ENCODE measurements at places on chromosomes 5 and 9.

GRCh38 chr9:84791643-84792042 lies 122.1 kb downstream of the NTRK2 start:
- DNase-seq: no peak

DNA sequence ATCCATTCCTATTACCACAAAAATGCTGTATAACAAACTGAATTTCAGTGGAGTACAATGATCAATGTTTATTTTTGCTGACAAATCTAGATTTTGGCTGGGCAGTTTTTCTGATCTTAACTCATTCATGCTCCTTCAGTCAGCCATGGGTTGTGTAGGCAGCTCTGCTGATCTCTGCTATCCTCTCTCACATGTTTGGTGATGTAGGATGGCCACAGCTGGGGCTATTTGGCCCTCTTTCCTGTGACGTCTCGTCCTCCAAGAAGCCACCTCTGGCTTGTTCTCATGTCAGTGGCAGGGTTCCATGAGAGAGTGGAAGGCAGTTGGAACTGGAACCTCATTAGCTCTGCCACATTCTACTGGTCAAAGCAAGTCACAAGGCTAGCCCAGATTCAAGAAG lies 8.9 kb downstream of the NLN start:
- DNase-seq: no peak

DNA sequence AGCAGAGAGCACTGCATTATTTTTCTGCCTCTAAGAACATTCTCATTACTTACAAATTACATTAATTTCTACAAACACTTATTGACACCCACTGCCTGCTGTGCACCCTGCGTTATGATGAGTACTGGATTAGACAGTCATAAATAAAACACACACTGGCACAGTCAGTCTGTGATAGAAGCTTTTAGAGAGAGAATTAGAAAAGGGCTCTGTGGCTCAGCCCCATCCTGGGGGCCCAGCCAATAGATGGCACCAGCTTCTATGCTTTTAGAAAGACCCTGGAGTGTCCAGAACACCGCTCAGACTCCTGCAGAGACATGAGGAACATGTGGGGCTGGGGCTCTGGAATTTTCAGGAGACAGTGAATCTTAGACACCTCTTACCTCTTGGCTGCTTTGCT lies 61.0 kb upstream of the RAPGEF1 start:
- DNase-seq: no peak

GRCh38 chr5:119036101-119036762 lies 34.7 kb upstream of the DMXL1 start:
- no peak for DNase-seq

GRCh38 chr5:137594717-137595116 lies 95.6 kb upstream of the SPOCK1 start:
- no peak for DNase-seq

DNA sequence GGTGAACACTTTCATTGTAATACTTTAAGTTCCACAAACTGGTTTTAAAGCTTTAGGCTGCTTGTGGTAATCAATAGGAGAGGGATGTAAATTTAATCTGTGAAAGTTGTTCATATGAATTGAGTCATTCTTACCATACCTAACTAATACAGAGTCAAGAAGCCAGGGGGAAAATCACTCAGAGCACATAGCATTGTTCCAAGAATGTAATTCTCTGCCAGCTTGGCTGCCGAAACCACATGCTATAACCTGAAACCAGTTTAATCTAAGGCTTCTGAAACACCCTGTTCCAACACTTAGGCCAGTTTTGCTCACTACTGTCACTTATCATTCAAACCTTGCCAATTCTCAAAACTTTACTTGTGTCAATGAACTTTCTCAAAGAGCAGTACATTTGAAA lies 528.8 kb upstream of the GRAMD2B start:
- no peak for DNase-seq

- no peak for DNase-seq
These were observed 8.3 kb upstream of the CHD1 start for GRCh38 chr5:98936948-98937715.

DNA sequence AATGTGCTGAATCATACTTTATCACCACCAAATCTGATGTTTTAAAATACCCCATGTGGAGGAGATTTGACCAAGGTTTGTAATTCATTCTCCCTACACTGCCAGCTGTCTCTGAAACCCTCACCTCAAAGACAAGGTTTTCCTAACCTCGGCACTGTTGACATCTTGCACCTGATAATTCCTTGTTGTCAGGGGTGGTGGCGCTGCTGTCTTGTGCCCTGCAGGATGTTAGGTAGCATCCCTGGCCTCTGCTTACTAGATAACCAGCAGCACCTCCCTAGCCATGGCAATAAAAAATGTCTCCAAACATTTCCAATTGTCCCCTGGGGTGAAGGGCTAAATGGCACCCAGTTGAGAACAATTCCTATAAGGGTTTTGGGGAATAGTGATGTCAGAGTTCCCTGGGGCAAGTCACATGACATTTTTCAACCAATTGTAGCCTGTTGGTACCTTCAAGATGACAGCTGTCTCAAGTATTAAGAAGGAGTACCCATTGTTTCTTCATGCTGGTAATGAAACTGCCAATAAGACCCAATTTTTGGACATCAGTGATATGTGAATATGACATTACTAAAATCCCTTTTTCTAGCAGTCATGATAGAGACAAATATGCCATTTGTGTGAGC lies 160.6 kb upstream of the PLCXD3 start:
- no peak for DNase-seq

DNA sequence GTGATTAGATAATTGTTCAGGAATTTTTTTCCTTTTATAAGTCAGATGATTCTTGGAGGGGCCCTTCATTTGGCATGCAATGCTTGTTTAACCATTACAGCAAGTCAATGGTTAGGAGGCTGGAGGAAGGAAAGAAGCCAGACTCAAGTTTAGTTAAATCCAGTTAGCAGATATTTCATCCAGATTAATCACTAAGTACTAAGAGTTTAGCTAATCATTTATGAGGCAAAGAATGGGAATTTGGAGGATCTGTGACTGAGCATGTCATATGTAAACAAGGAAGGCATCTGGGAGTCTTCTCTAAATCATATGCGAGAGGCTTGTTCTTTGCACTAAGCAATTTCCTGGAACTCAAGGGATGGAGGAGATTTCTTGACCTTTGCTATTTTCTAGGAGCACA lies 145.3 kb upstream of the SGCD start:
- DNase-seq: no peak

DNA sequence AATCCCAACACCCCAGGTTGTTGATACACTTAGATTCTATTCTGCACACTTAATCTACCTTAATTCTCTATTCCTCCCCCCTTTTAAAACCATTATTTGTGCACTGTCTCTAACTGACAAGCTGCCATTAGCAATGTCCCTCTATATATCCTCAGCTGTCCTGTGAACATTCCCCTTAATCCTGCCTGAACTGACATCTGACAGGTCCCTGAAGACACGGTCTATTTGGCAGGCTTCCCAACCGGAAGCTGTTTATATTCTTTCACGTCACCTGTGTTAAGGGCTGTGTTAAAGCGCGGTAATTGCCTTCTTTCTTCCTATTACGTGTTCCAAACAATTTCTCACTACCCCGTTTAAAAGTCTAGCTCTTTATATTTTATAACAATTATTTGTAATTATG lies 277.3 kb downstream of the CDH9 start:
- DNase-seq: no peak

DNA sequence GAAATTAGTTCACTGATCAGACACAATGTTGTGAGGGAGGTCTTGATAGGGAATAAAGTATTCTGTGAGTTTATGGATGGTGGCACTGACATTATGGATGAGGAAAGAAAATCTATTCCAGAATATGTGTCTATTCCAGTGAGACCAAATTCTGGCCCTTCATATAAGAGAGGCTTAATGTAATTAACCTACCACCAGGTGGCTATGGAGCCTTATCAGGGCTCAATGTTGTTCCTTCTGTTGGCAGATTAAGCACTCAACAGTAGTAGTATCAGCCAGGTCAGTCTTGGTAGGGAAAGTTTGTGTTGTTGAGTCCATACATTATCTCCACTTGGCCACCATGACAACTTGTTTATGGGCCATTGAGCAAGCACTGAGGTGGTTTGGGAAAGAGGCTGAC lies 41.7 kb upstream of the BARX1 start:
- no peak for DNase-seq

GRCh38 chr5:141611289-141611688 lies 7.5 kb downstream of the DIAPH1 start:
- DNase-seq: no peak

DNA sequence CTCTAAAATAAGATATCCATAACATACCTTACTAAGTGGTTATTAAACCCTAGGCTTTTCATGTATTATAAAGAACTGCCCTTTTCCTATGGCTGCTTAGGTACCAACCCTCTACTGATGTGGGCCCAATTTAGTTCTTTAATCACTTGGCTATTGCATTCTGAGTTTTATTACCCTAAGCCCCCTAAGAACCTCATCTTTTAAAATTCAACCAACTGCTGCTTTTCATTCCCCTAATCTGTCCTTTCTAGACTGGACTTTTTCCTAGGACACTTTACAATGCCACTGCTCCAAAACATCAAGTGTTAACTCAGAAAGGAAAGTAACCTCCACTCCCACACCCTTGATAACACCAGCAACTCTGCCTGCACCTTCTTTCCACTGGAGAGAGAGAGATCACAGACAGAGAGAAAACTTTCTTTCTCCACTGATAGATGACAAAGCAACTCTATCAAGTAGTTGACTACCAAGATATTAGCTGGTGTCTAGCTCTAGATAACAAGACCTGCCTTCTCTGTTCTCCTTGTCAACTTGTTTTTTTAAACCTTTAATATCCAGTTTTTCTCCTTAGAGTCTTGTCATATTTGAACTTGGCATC lies 27.3 kb downstream of the ELL2 start:
- no peak for DNase-seq

GRCh38 chr5:154351566-154351965 lies 94.2 kb upstream of the SAP30L start:
- no peak for DNase-seq

DNA sequence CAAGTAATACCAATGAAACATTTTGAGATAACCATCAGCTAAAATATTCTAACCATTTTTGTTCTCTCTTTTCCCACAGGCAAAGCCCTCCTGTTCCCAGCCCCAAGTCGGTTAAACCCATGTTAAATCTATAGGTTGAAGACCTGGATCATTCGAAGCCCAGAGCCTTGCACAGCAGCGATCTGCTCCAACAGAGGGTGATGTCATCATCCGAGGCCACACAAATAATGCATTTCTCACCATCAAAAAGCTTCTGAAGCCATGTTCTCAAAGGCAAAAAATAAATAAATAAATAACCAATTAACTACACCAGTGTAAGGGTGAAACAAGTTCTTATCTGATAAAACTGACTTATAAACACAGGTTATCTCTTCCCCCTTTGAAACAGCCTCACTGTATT lies 169.2 kb downstream of the ENTREP1 start:
- no peak for DNase-seq

DNA sequence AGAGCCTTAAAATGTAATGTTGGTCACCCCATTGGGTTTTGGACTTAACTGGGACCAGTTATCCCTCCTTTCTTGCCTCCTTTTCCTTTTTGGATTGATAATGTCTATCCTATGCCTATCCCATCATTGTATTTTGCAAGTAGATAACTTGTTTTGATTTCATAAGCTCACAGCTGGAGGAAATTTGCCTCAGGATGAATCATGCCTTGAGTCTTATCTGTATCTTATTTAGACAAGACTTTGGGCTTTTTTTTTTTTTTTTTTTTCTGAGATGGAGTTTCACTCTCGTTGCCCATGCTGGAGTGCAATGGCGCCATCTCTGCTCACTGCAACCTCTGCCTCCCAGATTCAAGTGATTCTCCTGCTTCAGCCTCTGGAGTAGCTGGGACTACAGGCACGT lies 443.3 kb downstream of the DNAH5 start:
- DNase-seq: no peak

- DNase-seq: no peak
These were observed 45.7 kb downstream of the NSUN2 start for GRCh38 chr5:6587171-6587570.

DNA sequence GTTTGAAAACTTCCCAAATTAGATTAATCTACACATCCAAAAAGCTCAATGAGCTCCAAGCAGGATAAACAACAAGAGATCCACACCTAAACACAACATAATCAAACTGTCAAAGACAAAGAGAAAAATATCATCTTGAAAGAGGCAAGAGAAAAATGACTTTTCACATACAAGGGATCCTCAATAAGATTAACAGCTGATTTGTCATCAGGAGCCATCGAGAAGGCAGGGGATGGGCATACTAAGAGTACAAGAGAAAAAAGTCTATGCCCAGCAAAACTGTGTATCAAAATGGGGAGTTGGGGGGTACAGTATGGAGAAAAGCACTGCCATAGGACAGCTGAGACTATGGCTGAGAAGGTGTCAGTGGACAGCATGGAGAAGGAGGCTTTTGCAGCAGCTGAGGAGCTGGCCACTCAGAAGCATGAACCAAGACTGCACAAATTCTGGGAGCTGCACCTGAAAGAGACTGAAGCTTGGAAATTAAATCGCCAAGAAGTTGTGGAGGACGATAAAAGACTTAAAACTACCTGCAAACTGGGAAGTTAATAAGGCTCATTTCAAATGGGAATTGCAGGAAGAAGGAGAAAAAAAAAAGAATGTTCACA lies 20.9 kb downstream of the DNAJB5 start:
- no peak for DNase-seq

DNA sequence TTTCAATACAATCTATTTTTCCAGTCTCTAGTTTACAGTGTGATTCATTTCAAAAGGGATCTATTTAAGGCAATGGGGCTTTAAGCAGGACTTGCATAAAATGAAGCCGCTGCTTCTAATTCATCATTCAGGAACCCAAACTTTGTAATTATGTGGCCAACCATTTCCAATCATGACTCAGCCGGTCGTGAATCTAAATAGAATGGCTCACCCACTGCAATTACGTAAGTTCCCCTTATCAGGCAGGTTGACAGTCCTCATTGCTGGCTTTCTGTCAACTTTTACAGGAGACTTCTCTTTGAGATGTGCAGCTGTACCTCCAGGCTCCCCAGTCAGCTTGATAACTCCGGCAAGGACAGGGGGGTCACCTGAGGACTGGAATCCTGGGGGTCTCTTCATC lies 152.8 kb upstream of the DAP start:
- peak; percentile 3 for DNase-seq

DNA sequence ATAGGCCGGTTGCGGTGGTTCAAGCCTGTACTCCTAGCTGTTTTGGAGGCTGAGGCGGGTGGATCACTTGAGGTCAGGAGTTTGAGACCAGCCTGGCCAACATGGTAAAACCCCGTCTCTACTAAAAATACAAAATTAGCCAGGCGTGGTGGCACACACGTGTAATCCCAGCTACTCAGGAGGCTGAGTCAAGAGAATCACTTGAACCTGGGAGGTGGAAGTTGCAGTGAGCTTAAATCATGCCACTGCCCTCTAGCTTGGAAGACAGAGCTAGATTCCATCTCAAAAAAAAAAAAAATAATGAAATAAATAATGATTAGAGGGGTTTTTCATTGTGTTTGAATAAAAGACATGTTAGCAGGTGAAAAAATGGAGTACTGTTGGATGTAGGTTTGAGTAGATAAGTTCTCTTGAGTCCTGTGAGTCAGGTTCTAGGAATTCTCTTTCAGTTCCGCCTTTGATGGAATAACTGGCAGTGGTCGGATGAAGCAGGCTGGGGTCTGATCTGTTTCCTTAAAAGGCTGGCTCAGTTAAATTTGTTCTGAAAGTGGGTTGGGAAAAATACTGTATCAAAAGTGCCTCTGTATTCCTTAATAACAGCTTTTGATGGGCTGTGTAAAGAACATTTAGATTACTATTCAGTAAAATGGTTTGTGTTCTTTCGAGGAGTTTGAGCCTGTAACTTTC lies 73.2 kb downstream of the AOPEP start:
- DNase-seq: no peak
